ENCODE measurements at places on chromosomes 1 and 21.
A peak's percentile ranks its signal among the peaks of the same experiment; 100 is the strongest.

- DNase-seq = no peak
These were observed 89.5 kb downstream of the SCMH1 start for GRCh38 chr1:41152622-41153044.

GRCh38 chr1:225678545-225678944, 25.6 kb upstream of the ENAH start:
- DNase-seq = no peak

- DNase-seq = no peak
These were observed 449.0 kb downstream of the MATN1 start for GRCh38 chr1:30274173-30274970.

- peak; percentile 88 for DNase-seq
These were observed 5.5 kb downstream of the RNF223 start for GRCh38 chr1:1068517-1069055.

DNA sequence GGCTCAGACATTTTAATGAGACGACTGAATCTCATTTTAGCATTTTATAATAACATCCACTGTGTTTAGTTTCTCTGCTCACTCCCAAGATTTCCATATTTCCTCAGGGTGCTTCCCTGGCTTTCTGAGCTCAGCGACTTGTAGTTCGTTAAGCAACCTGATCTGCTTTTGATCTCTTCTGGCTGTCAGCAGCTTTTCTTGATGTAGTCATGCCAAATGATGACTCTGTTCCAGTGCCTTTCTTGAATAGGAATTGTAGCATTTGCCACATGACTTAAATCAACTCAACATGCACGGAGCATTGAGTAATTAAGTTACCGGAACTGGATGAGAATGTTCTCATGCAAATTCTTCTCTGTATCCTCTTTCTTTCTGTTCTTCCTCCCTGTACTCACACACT, 246.1 kb downstream of the FMN2 start:
- DNase-seq = no peak

- no peak for DNase-seq
These were observed 156.5 kb downstream of the PCNX2 start for GRCh38 chr1:233138788-233139585.

- no peak for DNase-seq
These were observed 491.1 kb downstream of the KIF26B start for GRCh38 chr1:245645894-245646293.

DNA sequence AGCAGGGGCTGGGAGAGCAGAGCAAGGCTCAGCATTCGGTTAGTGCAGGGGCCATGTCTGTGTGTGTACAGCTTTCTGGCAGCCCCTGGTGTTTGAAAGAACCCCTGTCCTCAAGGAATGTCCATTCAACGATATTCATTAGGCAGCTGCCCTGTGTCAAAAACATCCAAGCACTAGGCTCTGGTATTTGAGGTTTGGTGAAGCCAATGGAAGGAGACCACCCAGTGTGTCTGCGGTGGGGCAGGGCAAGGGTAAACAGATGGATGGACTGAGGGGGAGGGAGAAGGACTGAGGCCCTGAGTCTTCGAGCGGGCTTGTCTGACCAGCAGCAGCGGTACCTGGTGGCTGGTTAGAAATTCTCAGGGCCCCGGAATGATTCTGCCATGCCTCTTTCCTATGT, 155.6 kb upstream of the KLHDC7A start:
- DNase-seq = no peak

DNA sequence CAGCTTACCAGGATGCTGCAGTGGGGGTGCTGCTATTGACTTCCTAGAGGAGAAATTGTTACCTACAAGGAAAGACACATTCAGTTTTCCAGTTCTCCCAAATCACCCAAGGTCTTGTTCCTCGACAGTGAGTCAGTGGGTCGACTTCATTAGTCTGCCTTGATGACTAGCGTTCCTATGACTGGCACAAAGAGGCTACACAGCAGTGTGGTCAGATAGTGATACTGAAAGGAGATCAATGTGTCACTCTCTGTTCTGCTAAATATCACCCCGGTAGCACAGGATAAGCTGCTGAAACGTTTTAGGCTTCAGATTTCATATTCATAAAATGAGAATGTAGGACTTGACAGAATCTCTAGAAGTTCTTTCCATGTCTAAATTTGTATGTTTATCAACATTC, 357.4 kb downstream of the LMX1A start:
- no peak for DNase-seq

- DNase-seq = no peak
These were observed 217.2 kb downstream of the RPS6KC1 start for GRCh38 chr1:213268221-213268620.

- no peak for DNase-seq
These were observed 152.9 kb downstream of the ATP6V1G3 start for GRCh38 chr1:198387587-198387986.

DNA sequence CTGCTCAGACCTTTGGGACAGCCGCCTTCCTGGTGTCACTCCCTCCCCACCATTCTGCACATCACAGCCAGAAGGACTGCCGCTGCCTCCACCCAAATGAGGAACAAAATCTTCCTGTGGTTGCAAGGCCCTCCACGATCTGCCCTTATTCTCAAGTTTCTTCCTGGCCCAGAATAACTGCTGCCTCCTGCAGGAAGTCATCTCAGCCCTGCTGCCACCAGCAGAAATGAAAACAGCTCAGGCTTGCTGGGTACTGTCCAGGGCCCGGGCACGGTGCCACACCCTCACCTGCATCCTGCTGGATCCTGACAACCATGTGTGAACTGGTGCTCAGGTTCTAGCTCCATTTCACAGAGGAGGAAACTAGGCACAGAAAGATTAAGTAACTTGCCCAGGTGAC, 2.8 kb downstream of the CLDN19 start:
- DNase-seq = peak; percentile 39

DNA sequence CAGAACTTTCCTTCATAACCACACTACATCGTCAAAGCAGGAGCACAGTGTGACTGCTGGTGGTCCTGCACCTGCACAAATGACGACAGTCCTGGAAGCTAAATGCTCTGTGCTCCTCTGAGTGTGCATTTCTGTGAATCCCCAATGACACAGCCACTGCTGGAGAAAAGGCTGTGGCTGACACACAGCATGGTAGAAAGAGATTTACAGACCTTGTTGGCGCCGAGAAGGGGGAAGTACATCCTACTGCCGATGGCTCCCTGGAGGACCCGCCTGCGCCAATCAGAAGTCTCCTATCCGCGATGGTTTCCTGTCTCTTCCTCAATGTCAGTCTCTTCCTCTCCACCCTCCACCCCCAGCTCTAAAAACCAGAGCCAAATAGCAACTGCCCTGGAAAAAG, 115.4 kb upstream of the RAB4A start:
- peak; percentile 15 for DNase-seq

DNA sequence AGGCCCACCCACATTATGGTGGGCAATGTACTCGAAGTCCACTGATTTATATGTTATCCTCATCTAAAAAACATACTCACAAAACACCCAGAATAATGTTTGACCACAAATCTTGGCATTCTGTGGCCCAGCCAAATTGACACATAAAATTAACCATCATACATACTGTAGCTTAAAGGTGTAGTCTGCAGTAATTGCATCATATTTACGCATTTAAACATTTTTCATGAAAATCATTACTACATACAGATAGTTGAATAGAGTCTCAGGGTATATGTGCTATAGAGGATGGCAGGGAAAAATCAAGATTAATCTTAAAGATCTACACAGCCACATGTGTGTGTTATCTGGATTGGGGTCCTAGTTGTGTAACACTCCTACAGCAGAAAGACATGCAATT, 14.5 kb downstream of the ZNF697 start:
- DNase-seq = no peak

DNA sequence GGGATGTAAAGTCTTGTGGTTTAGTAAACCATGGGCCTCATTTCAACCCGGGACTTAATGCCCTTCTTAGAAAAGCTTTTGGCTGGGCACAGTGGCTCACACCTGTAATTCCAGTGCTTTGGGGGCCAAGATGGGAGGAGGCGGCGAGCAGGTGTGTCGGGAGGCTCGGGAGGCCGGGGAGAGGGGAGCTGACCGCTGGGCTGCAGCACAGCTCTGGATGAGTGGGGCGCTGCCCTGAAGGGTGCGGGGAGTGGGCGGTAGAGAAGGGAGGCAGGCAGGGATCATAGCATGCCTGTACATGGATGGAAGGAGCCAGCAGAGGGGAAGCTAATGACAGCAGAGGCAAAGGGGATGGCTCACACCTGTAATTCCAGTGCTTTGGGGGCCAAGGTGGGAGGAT, 31.0 kb downstream of the LHX4 start:
- no peak for DNase-seq

- no peak for DNase-seq
These were observed 10.0 kb downstream of the DRAXIN start for GRCh38 chr1:11701551-11701961.

- no peak for DNase-seq
These were observed 34.1 kb downstream of the EXTL2 start for GRCh38 chr1:100860397-100860991.

DNA sequence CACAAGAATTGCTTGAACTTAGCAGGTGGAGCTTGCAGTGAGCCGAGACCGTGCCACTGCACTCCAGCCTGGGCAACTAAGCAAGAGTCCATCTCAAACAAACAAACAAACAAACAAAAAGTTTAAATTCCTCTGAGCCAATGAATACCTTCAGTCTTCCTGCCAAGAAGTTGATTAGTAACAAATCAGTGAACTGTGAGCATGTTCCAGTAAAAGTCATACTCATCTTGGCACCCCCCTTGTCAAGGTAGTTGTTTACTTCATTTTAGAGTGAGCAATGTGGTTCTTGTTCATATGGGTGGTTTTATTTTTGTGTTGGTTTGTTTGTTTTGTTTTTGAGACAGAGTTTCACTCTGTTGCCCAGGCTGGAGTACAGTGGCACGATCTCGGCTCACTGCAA, 18.0 kb upstream of the SLC2A7 start:
- DNase-seq = no peak

DNA sequence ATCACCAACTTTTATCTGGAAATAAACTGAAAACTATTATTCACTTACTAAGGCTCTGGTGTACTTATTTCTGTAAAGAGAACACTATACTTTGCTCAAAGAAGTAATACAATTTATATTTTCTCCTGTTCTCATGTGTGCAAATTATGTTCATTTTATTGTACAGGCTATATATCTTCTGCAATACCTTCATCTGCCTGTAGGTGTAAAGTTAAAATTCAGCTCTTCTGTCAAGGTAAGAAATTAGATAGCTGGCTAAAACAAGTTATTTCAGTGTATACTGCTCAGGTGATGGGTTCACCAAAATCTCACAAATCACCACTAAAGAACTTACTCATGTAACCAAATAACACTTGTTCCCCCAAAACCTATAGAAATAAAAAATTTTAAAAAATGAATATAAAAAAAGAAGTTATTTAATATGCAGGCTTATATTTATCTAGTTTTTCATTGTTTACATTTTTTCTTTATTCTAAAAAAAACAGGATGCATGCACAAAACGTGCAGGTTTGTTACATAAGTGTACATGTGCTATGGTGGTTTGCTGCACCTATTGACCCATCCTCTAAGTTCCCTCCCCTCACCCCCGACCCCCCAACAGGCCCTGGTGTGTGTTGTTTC, 81.5 kb downstream of the PTGER3 start:
- no peak for DNase-seq

DNA sequence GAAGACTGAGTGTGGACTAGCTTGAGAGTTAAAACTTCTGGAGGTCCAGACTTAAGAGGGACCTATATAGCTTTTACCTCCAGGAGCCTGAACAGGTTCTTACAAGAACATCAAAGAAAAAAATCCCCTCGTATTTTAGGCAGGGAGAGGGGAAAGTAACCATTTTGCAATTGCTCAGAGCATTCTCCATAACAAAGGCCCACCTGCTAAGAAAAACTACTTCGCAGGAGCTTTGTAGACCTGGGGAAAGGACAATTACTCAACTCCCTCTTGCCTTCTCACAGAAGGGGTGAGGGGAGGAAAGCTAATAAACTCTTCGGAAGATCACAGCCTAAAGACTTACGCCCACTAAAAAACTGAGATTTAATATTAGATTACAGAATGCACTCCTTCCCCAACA, 86.3 kb downstream of the RERE start:
- DNase-seq = no peak

GRCh38 chr1:46961066-46961758, 19.9 kb upstream of the CYP4A11 start:
- no peak for DNase-seq

- no peak for DNase-seq
These were observed 82.5 kb upstream of the MPC2 start for GRCh38 chr1:168019407-168019806.

GRCh38 chr1:180165509-180166435, 11.1 kb downstream of the QSOX1 start:
- DNase-seq = no peak

- DNase-seq = no peak
These were observed 176.0 kb downstream of the PLPP3 start for GRCh38 chr1:56403321-56403720.

- no peak for DNase-seq
These were observed 135.4 kb upstream of the POGK start for GRCh38 chr1:166703726-166704462.

- no peak for DNase-seq
These were observed 431.5 kb upstream of the CHRM3 start for GRCh38 chr1:238954865-238955264.

GRCh38 chr1:167227934-167228378, 7.3 kb downstream of the POU2F1 start:
- DNase-seq = no peak

DNA sequence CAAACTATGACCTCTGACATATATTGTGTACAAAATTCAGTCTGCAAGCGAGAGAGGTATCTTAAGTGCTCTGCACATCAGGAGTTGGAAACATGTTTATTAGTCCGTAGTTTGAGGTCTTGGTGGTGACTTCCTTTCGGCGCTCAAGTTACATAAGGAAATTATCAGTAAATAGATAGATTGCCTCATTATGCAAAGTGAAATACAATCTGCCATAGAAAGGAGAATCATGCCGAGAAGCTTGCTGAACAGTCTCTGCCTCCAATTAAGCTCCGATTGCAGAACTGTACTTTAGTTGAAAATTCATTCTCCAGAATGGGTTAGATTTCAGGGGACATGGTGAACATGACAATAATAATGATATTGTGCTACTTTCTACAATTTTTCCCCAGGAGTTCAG, 271.8 kb downstream of the BRINP2 start:
- no peak for DNase-seq

DNA sequence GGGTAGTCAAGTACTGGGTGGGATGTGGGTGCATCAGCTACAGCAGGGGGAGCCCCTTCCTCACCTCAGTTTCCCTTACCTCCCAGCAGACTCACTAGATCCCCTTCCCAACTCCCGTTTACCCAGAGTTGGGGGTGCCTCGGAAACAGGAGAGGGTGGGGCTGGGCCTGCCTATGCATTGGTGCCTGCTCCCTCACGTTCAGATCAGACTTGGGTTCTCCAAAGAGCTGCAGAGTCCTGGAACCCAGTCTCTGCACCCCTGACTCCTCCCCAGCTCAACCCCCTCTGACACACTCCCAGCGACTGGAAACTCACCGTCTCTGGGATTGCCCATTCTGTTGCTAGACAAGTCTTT, 6.0 kb downstream of the FOXO6 start:
- no peak for DNase-seq

DNA sequence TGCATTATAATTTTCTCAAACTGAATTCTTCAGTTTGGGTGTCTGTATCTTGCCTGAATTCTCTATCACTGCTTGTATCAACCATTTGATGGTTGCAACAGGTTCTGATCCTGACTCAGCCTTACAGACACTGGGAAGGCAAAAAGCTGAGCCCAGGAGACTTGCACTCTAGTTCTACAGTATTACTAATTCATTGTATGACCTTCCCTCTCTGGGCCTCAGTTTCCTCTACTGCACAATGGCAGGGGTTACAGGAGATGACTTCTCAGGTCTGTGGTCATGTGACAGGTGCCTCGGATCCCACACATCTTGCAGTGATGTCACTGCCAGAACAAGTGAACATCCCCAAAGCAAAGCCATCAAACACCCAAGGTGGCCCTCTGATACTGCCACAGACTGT, 38.7 kb downstream of the RRAGC start:
- DNase-seq = no peak

Data from CD4-positive, alpha-beta T cell (primary cell).